PC-9 (cell line): ENCODE measurements at places on chromosomes 5 and 9. TPM values are rescaled to one million over a fixed set of nuclear protein-coding genes. Genes with fewer than 3 reads are reported as not detected.

DNA sequence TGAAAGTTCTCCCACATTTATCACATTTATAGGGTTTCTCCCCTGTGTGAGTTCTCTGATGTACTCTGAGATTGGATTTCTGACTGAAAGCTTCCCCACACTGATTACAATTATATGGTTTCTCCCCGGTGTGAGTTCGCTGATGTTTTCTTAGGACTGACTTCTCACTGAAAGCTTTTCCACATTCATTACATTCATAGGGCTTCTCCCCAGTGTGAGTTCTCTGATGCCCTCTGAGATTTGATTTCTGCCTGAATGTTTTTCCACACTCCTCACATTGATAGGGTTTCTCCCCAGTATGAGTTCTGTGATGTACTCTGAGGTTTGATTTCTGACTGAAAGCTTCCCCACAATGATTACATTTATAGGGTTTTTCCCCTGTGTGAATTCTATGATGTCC, 36.3 kb downstream of the ZNF782 start:
- no peak for DNase-seq

TMC1 gene
- 5.5 and 9.0 TPM in 2 replicates for total RNA-seq

GRCh38 chr9:114653556-114654159, 3.9 kb downstream of the TEX53 start:
- peak; percentile 60 for DNase-seq

DNA sequence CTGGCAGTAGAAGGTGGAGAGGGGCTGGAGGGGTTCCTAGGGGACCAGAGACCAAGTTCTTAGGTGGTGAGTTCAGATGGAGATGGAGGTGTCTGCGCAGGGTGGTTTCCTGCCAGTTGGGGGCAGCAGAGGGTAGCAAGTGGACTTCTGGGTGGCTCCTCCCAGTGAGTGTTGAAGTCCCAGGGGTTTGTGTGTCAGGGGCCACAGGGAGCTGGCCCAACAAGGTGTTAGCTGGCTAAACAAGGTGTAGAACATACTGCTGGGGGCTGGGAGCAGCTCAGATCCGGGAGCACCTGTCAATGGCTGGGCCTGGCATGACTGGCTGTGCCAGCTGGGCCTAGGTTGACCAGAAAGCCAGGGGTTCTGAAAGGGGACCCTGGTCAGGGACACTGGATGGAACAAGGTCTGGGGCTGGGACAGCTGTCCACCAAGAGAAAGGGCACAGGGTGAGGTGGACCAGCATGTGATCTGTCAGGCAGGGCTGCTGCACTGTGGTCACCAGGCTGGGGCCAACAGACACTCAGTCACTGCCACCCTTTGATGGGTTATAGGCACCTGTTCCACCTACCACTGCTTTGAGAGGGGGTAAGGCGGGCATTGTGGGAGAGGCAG, 35.6 kb downstream of the DAB2IP start:
- peak; percentile 87 for DNase-seq

- no peak for DNase-seq
Observed at GRCh38 chr5:29005386-29005785, 1967.0 kb upstream of the CDH9 start.

- no peak for DNase-seq
Observed at GRCh38 chr5:36985387-36985786, 108.8 kb downstream of the NIPBL start.

DNA sequence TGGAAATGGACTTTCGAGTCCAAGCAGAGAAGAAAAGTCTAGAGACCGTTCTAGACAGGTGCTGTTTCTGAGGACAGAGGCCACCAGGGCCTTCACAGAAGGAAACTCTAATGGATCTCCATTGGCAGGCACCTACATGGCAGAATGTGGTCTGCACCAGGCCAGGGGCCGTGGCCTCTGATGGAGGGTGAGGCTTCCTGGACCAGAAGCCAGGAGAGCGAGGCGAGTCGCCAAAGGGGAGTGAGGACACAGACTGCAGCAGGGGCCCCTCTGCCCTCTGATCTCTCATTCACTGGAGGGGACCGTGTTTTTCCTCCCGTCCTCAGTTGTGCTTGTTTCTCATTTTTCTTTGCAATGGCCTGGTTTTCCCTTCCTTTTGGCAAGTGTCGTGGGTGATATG, 41.1 kb downstream of the ALG2 start:
- no peak for DNase-seq

SLC9A3 gene
- 5.2 and 5.6 TPM in 2 replicates for total RNA-seq

FGF10 gene
- not detected in 2 replicates for total RNA-seq

DNA sequence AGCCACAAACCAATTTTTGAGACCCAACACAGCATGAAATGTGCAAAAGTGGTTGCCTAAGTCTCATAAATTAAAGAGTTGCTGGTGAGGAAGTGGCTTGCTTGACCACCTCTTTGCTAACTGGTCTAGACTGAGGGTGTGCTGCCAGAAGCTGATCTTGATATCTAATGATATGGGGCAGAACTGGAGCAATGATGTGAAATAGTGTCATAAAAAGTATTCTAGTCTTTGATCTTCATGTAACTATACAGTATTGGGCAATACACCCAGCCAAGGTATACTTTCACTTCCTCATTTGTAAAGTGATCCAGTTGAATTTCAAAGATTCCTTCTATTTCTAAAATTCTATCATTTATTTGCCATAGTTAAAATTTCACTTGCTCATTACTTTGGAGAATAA, 5.9 kb upstream of the YTHDC2 start:
- DNase-seq: peak; percentile 35

GRCh38 chr9:135970128-135970815, 9.1 kb upstream of the UBAC1 start:
- DNase-seq: no peak
